ENCODE measurements at places on chromosomes 2 and 18. TPM values are rescaled to one million over a fixed set of nuclear protein-coding genes. Genes with fewer than 3 reads are reported as not detected.
A peak's percentile ranks its signal among the peaks of the same experiment; 100 is the strongest.

The HAUS1 gene
- 16.3 TPM for total RNA-seq

The IL1A gene
- total RNA-seq = not detected

The TP53I3 gene
- total RNA-seq = 0.58 TPM

DNA sequence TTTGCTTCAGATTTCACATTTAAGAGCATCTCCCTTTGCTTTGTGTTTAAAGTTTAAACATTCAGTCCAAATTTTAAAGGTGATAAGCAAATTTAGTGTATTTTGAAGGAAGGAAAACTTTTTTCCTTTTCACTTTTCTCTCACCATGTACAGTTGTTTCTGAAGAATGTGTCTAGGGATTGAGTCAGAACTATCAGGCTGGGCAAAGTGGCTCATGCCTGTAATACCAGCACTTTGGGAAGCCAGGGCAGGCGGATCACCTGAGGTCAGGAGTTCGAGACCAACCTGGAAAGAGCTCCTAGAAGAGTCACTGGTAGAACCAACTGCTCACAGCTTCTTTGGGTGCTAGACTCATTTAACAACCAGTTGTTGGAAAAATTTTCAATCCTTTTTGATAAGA lies 327.0 kb upstream of the THUMPD2 start:
- H3K4me3 ChIP-seq = no peak overlapping the region
- DNase-seq = no peak
- no peak overlapping the region for H3K27ac ChIP-seq
- H3K36me3 ChIP-seq = no peaks in the 10 kb centered on the region
- H3K4me1 ChIP-seq = no peaks in the 10 kb centered on the region
- no peaks in the 10 kb centered on the region for H3K27me3 ChIP-seq

DNA sequence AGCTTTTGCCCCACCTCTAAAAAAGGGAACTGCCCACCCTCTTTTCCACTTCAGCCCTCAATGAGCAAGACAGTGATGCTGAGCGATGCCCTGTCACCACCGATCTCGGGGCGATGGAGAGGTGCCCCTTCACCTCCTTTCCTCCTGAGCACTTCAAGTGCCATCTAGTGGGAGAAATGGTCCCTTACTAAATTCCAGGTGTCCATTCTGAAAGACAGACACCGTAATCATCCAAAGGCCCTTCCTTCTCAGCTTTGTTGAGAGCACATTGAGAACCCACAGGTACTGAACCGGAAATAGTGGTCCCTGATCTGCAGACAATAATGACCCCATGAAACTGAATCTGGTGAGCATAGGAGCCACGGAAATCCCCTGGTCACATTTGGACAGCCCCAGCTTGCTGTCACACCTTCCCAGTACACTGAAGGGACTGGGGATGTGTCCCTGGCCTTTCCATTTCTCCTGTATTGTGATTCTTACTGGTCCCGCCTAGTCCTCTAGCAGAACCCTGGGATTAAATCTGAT lies 38.5 kb downstream of the KCTD18 start:
- no peak for DNase-seq
- H3K27ac ChIP-seq = no peak overlapping the region
- H3K36me3 ChIP-seq = no peaks in the 10 kb centered on the region

DNA sequence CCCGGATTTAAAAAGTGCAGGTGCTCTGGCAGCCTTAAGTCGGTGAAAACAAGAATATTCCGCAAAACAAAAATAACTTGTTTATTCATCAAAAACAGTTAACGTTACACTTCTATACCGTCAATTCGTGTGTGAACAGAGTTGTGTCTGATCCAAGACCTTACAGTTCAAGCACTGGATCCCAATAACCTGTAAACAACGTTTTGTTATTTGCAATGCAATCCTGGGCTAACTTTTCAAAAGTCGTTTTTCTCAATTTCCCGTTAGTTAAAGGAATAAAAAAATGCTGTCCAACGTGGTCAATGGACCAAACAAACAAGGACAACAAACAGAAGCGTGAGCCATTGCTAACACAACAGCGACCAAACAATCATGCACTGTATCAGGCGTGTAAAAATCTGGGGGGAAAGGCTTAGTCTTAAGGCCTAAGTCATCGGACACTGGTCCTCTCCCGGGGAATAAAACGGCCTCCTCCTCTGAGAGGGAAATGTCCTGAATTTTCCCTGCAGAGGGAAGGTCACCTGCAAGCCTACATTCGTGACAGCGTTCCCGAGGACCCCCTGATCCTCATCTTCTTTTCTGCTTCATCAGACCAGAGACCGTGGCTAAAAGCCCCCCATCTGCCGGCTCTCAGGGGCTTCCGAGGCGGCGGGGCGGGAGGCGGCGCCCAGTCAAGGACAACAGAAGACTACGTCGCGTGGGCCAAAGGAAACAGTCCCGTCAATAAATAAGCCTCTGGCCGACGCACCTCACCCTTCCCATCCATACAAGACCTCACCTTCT lies 490 bp downstream of the NDUFS1 start:
- peaks cover 13% of the 10 kb centered on the region for H3K4me1 ChIP-seq
- H3K27me3 ChIP-seq = no peaks in the 10 kb centered on the region
- peak overlapping the region; percentile 96 for H3K4me3 ChIP-seq
- H3K36me3 ChIP-seq = no peaks in the 10 kb centered on the region

DNA sequence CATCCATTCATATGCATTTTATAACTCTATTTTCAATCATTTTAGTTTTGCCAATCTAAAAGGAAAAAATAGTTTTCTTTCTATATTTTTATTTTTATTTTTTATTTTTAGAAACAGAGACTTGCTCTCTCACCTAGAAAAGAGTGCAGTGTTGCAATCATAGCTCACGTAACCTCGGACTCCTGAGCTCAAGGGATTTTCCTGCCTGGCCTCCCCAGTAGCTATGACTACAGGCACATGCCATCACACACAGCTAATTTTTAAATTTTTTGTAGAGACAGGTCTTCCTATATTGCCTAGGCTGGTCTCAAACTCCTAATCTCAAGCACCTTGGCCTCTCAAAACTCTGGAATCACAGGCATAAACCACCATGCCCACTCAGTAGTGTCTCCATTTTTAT lies 125.5 kb upstream of the XIRP2 start:
- no peaks in the 10 kb centered on the region for H3K27me3 ChIP-seq
- H3K27ac ChIP-seq = no peak overlapping the region
- DNase-seq = no peak

DNA sequence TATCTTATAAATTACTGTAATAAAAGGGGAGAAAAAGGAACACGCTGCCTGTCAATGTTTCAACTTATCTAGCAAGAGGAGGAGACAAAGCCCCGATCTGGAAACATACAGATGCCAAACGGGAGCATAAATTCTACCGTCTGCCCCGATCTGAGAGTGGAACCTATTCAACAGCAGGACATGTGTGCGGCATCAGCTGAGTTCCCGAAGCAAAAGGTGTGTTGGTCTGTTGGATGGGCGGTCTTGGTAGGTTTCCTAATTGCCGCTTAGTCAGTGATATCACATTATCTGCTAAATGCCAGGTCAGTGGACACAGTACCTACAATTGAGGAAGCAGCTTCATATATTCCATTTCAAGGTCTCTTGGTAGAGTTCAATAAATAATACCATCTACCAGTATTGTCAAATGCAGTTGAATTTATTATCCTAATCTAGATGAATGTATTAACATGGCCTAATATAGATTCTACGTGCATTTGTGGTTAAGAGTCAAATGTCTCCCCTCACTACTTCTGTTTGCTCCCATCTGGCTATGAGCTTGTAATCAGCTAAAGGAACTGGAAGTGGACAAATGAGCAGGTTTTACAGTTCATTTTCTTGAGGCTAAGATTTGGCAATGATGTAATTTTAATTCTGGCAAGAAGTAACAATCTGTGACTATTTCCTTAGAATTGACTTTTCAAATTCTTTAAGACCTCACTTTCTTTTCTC lies 219.0 kb downstream of the ZNF521 start:
- no peak overlapping the region for H3K4me3 ChIP-seq
- no peaks in the 10 kb centered on the region for H3K36me3 ChIP-seq
- no peaks in the 10 kb centered on the region for H3K27me3 ChIP-seq
- no peak overlapping the region for H3K27ac ChIP-seq
- no peak for DNase-seq

DNA sequence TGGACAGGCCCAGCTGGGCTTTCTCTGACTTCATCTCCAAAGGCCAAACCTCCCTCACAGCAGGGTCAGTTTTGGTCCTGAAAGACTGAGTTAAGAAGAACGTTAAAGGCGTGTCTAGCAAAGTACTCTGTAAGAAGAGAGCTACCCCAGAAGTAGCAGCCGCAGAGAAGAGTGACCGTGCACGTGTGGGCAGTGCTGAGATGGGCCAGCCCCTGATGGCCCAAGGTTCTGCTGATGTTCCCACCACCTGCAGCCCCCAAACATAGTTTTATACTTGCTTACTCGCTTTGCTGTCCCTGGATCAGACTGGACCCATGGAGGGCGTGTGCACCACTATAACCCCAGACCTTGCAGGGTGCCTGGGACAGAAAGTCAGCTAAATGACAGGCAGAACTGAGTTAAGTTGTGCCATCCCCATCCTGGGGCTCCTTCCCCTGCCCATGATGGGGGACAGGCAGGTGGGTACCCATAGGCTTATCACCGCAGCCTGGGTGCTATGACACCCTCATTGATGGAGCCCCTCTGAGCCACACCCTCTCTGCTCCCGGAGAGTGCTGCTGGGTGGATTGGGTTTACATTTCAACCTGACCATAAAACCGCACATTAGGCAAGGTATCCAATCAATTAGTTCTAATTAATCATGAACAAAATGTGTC lies 367.3 kb upstream of the HS6ST1 start:
- H3K4me3 ChIP-seq = no peak overlapping the region
- H3K27me3 ChIP-seq = no peaks in the 10 kb centered on the region
- DNase-seq = no peak
- H3K27ac ChIP-seq = no peak overlapping the region
- no peaks in the 10 kb centered on the region for H3K36me3 ChIP-seq
- peaks cover 12% of the 10 kb centered on the region for H3K4me1 ChIP-seq

All from T-cell (primary cell).